Hematopoietic multipotent progenitor cell treated with erythropoietin and hydrocortisone succinate and interleukin-3 and kit ligand, for 17 days (in vitro differentiated cells): ENCODE measurements at places on chromosomes 2 and 18.

DNA sequence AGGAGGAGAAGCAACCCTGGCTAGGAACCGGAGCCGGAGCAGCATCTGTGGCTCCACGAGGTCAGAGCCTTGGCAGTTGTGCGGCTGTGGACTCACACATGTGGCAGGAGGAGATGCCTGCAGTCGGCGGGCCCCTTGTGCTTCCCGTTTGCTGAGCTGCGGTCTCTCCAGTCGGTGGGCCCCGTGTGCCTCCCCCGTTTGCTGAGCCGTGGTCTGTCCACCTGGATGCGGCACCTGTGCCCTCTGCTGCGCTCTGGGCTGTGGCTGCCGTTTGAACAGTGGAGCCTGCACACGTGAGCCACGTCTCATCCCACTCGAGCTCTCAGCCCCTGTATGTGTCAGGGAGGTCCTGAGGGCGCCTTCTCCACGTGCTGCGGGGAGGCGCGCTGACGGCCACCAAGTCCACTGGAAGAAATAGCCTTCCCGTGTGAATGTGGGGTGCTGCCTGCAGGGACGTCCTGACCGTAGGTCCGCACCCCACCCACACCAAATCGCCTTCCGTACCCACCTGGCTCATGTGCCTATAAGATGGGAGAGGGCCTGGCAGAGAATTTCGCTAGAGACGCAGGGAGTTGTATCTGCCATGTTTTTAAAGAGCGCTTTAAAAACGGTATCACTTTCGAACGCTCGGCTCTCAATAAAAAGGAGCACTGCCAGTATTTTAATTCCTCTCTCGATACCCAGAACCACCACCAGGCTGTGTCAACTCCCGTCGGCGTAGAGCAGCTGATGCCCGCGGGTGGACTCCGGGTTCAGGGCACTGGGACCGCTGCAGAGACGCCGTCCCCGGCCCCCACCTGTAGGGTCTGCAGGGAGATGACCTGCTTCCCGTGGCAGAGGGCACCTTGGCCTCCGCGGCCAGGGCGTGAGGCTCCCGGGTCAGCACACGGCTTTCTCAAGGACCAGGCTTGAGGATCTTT lies 117.0 kb downstream of the NFATC1 start:
- DNase-seq = no peak

GRCh38 chr2:164784376-164784775 lies 57.2 kb downstream of the COBLL1 start:
- DNase-seq = no peak

DNA sequence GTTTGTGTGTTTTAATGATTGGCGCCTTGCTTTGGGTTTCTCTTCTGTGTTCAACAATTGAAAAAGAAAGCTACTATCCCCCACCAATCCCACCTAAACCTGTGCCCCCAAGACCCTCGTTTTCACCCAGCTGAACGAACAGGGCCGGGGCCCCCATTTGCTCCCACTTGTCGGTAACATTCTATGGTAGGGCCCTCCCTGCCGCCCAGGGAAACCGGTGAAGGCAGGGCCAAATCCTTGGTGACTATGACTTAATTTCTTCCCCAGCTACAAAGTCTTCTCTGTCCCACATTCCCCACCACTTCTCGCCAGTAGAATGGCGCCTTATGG lies 598 bp upstream of the SNRNP200 start:
- no peak for DNase-seq

- DNase-seq = no peak
Measured at GRCh38 chr2:98299211-98299905, 46.9 kb upstream of the CNGA3 start.

DNA sequence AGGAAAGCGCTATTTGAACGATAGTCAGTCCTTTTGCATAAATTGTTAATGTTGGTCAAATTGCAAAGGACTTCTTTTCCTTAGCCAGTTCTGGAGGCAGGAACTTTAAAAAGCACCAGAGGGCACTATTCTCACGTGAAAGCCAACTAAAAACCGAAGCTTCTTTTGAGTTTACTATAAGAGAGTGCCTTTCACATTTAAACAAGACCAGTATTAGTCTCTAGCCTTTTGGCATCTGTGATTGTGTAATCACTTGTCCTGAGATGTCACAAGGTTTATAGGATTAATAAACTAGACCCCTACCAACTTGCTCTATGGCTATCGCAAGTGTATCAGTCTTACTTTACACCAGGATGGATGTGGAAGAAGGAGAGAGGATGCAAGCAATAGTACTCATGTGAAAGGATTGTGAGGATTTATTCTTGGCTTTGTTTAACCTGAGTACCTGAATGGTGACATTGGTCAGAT lies 14.4 kb upstream of the STAT4 start:
- no peak for DNase-seq

- DNase-seq = no peak
Measured at GRCh38 chr2:232547991-232548390, 2.4 kb downstream of the TIGD1 start.

- no peak for DNase-seq
Measured at GRCh38 chr2:151655663-151656398, 78.4 kb downstream of the NEB start.

GRCh38 chr2:19357402-19358241 lies 801 bp downstream of the OSR1 start:
- DNase-seq = no peak

- no peak for DNase-seq
Measured at GRCh38 chr18:52682260-52682659, 342.3 kb downstream of the DCC start.

DNA sequence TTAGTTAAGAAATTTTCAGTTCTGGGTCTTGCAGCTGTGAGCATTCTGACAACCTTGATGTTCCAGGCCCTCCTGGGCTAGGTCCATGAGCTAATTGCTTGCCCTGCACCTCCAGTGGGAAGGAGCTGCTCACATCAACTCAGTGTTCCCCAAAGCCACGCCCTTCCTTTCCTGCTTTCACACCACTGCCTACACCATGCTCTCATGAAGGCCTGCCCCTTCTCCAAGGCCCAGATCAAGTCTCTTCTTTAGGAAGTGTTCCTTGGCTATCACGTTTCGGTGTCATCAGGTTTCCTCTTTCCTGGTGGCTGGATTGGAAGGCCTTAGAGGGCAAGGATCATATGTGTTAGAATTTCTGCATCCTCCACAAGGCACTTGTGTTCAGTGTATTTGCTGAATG lies 18.8 kb downstream of the TMEM127 start:
- DNase-seq = no peak
